Activated T-helper 1 cell treated with anti-CD3 and anti-CD28 coated beads, Interleukin-2, amount 50 U/mL, for 16 hours (primary cell): ENCODE measurements at places on chromosomes 2 and 18.

GRCh38 chr18:13369756-13370510 is 151.4 kb downstream of the LDLRAD4 start:
- DNase-seq, result no peak

- DNase-seq, result no peak
These were observed 16.1 kb upstream of the TAF4B start for GRCh38 chr18:26210147-26210546.

DNA sequence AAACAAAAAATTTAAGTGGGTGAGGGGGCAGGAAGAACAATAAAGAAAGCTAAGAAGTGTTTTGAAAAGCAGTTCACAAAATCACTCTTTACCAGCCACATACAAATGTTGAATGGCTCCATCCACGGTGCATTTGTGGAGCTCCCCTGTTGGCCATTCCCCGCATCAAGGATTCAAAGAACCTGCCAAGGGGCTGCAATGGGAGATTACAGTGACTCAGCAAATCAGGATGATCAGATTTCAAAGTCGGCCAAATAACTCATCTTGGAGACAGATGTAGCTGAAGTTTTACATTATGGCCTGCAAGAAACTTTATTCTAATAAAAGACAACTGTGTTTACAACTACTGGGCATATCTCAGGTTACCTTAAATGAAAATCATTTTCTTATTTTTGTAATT is 26.9 kb downstream of the COL4A3 start:
- no peak for DNase-seq

DNA sequence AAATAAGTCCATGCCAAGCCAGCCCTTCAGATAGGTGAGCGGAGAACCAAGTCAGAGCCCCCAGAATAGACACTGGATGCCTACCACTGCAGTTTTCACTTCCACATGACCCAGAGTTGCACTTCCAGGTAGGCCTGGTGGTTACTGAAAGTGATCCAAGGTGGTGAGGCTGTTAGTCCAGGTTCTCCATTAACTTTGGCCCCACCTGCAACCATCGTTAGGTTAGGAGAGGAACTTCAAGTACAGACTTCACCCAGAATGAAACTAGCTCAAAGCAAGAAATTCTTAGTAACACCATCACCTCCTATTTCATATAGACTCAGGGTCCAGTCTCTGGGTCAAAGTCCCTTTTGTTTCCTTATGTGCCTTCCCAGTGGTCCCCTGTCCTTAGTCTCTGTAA is 293.1 kb upstream of the ID2 start:
- DNase-seq, result no peak

DNA sequence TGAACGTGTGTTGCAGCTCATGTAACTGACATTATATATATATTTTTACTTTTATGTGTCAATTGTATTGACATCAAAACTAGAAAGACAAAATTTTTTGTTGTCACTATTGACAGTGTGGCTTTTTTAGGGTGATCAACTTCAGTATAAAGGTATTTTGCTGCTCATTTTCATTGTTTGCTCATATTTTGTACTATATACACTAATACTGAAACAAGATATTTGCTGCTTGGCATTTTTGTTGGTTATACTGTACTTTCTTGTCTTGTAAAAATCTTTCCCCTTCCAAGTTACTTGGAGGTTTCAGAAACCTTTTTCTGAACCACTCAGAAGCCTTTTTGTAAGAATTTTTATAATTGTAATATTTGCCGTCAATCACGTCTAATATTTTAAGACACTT is 16.5 kb downstream of the AFTPH start:
- DNase-seq, result no peak

GRCh38 chr2:146661473-146662096 is 1183.2 kb upstream of the ACVR2A start:
- no peak for DNase-seq

GRCh38 chr2:98142106-98142791 is 55.3 kb downstream of the VWA3B start:
- no peak for DNase-seq

DNA sequence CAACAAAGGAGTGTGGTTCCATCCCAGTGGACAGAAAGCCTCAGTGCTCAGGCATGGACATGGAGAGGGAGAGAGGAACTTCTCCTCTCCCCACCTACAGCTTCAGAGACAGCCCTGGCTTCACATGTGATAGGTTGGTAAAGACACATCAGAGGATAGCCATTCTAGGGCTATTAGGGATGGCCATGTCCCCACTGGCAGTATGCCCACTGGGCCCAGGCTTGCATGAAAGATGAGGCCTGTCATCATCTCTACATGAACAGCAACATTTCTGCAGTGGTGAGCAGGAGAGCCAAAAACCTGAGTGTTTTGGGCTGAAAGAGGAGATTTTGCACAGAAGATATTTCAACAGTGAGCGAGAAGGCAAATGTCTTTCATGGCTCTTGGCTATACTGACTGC is 517.2 kb downstream of the NR4A2 start:
- no peak for DNase-seq

DNA sequence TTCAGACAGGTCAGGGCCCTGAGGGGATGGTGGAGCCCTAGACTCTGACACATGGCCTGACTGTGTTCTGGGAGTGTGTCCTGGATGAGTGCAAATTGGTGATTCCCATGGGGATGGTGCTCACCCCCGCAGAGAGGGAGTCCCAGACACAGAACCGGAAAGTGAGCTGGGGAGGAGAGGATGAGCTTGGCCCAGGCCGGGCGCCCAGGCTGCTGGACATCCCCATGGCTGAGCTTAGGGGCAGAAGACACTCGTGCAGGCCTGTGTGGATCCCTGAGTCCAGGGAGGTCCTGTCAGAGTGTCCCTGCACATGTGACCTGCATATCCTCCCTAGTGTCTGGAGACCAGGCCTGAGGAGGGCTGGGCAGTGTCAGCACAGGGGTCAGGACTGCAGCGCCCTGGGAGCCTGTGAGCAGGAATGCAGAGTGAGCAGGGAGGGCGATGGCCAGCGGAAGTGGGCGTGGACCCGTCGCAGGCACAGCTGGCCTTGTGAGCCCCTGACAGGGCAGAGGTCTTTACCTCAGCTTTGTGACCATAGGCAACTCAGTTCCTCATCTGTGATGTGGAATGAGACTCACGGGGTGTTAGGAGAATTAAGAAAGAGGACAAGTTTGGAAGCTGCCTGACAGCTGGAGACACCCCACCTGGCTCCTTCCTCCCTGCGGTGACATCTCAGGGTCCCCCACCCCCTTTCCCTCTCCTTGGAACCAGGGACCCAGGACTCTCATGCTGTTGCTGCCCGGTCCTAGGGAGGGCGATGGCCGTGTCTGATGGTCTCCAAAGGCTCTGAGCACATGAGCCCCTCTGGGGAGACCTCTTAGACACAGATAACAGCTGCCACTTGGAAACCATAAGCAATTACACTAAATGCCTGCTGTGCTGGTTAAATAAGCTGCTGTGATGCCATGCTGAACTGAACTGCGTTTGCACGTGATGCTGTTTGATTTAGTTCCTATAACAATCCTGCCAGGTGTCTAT is 62.6 kb upstream of the HS6ST1 start:
- DNase-seq, result no peak

- no peak for DNase-seq
These were observed 36.5 kb upstream of the CCDC93 start for GRCh38 chr2:118050386-118050785.

GRCh38 chr2:196977507-196977906 is 51.0 kb upstream of the PGAP1 start:
- DNase-seq, result no peak

GRCh38 chr2:130807659-130808385 is 28.9 kb upstream of the ARHGEF4 start:
- DNase-seq, result no peak

GRCh38 chr2:181309586-181309985 is 147.6 kb upstream of the ITGA4 start:
- no peak for DNase-seq
